ENCODE measurements at places on chromosomes 1 and 21.

DNA sequence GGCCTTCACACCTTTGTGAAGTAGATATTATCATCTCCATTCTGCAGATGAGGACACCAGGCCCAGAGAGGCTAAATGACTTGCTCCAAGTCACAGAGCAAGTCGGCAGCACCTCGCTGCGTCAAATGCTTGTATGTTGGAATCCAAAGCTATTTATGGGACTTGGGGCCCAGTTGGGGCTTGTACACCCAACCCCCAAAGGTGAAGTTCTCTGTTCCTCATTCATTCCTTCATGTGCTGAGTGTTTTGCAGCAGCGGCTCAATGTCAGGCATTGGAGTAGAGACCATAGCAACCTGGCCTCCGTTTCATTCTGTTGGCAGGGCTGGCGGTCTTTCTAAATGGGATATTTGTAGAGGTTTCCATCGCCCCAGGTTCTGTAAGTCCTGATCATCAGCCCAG is 113.4 kb upstream of the SLC25A33 start:
- DNase-seq: no peak

DNA sequence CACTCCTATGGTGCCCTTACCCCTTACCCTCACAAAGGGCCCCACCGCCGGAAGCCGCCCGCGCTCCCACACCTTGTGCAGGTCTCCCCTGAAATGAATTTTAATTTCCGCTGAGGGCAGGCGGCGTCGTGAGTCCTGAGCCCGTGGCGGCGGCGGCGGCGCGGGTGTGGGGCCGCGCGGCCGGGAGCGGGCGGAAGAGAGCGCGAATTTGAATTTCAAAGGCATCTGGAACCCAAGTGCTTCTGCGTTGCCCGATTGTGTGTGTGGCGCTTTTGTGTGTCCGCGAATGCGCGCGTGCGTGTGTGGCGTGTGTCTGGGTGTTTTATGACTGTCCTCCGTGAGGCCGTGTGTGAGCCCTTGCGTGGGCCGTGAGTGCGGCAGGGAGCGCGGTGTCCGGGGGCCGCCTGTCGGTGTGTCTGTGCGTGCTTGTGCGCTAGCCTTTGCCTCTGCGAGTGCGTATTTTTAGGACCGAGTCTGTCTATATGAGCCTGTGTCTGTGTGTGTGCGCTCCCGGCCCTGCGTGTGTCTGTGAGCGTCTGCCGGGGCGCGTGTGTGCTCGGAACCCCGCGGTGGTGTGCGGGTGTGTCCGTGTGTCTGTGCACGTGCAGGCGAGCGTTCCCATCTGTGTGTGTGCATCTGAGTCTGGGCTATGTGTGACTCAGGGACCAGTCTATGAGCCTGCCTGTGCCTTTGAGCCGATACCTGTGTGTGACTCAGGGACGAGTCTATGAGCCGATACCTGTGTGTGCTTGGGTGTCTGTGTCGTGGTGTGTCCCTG is 7.9 kb upstream of the ADGRB2 start:
- DNase-seq: no peak

DNA sequence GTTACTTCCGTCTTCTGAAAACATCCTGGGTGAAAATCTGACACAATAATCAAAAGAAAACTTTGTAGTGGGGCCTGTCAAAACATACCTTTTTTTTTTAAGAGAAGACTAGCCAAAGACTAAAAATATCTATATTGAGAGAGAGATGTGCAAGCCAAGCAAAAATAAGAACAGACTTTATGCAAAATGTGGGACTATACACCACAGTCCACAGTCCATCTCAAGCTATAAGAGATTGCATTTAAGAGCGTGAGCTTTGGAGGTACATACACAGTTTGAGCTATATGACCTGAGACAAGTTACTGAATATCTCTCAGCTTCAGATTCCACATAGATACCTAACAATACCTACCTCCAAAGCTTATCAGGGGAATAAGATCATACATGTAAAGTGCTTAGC is 64.9 kb upstream of the DYNLT5 start:
- no peak for DNase-seq

GRCh38 chr1:243431591-243431990 is 175.8 kb downstream of the SDCCAG8 start:
- DNase-seq: no peak

DNA sequence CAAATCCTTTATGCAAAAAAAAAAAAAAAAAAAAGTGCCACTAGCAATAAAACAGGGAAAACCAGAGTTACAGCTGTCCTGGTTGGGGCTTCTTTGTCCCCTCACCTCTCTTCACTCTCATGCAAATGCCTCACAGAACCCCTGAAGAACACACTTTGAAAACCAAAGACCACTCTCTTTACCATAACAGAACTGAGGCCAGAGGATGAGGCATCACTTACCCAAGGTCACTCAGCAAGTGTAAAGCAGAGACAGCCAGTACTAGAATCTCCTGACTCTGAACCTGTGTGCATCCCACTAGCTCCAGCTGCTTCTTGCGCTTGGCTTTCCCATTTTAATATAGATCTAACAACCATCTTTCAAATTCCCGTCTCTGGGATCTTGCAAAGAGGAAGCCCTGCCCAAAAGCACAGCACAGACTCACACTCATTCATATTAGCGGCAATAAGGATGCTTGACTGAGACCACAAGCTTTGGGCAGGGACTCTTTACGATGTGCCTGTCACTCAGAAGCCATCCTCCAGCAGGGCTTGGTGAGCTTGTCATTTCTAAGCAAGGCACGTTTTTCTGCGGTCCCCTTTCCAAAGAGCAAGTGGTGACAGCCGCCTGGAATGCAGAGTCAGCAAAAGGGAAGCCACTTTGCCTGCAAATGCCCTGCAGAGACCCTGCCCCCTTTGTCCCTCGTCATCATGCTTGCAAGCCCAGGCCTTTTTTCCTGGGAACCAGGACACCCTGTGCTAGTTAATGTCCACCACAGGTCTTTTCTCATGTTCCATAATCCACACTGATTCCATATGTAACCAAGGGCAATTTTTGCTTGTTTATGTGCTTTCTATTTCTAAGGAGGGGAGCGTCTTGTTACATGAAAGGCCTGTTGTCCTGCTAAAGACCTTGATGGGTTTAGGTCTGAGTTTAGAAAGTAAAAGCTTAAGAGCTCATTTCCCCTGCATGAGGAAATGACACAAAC is 76.5 kb upstream of the NFIA start:
- no peak for DNase-seq

Data from effector memory CD8-positive, alpha-beta T cell (primary cell).